ENCODE measurements at places on chromosomes 6 and 20.

- no peak for DNase-seq
Measured at GRCh38 chr20:43432498-43432897, 25.2 kb upstream of the SRSF6 start.

DNA sequence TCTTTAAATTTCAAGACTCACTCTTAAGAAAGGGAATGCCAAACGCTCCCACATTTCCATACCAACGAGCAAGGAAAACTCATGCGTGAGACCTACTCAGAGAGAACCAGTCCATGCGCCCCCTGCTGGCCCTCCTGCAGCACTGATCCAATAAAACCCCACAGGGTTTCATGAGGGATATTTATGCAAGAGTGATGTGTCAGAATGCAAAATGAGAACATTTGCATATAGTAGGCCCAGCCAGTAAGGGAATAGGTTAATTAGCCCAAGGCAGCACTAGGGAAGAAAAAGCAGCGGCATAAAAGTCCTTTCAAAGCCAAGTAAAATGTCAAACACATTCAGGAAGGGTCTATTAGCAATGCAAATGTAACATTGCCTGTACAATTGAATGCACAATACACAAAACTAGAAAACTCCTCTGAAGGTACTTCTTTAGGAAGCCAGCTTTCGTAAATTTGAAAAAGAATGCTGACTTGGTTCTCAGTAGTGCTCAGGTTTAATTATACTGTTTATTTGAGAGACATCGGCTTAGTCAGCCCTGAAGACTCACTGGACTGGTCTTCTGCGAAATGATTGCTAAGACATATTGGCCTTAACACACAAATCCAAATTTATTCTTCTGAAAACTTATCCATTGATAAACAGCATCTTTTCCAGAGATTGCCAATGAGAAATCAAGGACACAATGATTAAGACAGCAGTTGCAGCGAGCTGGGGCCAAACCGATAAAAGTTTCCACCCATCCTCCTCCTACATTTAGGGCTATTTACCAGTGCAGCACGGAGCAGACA is 93.2 kb downstream of the GMPR start:
- peak; percentile 79 for DNase-seq

GRCh38 chr6:149284904-149285303 is 32.6 kb upstream of the TAB2 start:
- no peak for DNase-seq

DNA sequence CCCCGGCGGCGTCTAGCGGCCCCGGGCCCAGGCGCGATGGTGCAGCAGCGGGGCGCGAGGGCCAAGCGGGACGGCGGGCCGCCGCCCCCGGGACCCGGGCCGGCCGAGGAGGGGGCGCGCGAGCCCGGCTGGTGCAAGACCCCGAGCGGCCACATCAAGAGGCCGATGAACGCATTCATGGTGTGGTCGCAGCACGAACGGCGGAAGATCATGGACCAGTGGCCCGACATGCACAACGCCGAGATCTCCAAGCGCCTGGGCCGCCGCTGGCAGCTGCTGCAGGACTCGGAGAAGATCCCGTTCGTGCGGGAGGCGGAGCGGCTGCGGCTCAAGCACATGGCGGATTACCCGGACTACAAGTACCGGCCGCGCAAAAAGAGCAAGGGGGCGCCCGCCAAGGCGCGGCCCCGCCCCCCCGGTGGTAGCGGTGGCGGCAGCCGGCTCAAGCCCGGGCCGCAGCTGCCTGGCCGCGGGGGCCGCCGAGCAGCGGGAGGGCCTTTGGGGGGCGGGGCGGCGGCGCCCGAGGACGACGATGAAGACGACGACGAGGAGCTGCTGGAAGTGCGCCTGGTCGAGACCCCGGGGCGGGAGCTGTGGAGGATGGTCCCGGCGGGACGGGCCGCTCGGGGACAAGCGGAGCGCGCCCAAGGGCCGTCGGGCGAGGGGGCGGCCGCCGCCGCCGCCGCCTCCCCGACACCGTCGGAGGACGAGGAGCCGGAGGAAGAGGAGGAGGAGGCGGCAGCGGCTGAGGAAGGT is 715 bp downstream of the SOX12 start:
- peak; percentile 82 for DNase-seq

GRCh38 chr6:66103954-66104353 is 396.9 kb upstream of the EYS start:
- no peak for DNase-seq

DNA sequence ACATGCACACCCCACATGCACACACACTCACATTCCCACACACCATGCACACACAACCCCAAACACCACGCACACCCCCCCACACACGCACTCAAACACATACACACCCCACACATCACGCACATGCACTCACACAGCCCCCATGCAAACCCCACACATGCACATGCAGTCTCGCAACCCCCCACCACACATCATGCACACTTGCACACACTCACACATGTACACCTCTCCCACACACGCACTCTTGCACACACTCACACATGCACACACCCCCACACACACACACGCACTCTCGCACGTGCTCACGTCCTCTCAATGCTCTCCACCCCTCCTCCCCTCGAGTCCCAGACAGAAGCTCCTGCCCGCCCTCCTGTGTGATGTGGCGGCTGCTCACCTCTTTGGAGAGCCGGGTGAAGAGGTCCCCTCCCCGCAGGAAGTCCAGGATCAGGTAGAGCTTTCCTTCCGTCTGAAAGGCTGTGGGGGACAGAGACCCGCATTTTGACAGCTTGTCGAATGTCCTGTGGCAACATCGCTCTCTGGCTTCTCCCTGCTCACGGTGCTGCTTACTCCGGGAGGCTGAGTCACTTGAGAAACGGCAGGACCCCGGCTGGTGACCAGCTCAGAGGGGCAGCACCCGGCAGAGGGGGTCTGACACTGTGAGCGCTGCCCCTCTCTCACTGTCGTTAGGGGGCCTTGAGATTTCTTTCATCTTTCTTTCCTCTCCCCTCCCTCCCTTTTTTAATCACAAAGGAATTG is 78.5 kb downstream of the RAMACL start:
- DNase-seq: no peak

DNA sequence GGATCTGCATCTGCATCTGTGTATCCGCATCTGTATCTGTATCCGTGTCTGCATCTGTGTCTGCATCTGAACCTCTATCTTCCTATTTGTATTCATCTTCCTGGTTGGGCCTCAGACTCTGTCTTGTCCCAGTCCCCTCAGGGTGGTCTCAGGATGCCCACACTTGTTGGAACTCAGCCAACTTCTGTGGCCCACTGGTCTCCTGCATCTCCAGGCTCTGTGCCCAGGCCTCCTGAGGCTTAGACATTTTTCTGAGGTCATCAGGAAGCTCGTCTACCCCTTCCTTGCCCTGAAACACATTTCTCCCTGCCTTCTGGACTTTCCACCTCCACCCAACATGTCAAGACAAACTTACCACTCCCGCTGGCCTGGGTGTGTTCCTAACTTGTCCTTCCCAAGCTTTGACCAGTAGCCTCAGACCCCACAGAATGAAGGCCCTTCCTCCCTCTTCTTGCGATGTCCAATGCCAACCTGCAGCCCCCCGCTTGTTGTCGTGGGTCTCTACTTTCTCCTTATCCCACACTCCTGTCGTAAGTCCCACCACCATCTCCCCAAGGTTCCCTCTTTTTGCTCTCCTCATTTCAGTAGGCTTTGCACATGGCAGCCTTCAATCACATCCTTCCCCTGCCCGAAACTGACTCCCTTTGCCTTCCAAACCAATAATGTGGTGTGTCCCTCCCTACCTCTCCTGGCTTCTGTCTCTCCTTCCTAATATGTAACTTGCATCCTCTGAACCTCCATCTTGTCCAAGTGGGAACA is 176.5 kb downstream of the DLL1 start:
- no peak for DNase-seq

- no peak for DNase-seq
Measured at GRCh38 chr6:17268114-17268513, 13.0 kb upstream of the RBM24 start.

DNA sequence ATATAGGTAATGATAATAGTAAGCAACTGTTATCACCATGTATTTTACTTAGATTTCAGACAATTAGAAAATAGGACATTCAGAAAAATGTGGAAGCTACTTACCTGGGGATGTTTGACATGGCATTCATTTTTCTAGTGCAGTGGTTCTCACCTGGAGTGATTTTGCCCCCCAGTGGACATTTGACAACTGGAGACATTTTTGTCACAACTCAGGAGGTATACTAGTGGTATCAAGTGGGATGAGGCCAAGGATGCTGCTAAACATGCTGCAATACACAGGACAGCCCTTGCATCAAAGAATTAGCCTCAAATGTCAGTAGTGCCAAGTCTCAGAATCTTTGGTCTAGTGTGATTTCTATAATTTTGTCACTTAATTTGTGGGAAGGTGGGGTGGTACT is 36.1 kb downstream of the NUS1 start:
- no peak for DNase-seq

DNA sequence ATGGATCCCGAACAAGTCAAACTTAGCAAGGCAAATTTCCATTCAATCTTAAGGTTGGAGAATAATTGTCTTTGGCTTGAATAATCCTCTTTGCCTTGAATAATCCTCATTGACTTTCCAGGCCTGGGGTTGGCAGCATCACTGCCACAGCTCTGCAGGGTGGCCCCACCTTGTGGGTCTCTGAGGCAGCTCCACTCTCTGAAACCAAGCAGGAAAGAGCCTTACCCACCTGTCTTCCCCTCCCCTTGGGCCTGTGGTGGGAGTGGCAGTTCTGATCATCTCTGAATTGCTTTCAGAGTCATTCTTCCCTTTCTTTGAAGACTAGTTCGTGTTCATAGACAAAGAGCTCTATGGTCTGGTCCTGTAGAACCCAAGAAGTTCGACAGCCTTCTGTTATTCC is 47.5 kb downstream of the KCNQ5 start:
- no peak for DNase-seq

GRCh38 chr6:166825553-166826145 is 130.7 kb downstream of the RNASET2 start:
- DNase-seq: no peak

DNA sequence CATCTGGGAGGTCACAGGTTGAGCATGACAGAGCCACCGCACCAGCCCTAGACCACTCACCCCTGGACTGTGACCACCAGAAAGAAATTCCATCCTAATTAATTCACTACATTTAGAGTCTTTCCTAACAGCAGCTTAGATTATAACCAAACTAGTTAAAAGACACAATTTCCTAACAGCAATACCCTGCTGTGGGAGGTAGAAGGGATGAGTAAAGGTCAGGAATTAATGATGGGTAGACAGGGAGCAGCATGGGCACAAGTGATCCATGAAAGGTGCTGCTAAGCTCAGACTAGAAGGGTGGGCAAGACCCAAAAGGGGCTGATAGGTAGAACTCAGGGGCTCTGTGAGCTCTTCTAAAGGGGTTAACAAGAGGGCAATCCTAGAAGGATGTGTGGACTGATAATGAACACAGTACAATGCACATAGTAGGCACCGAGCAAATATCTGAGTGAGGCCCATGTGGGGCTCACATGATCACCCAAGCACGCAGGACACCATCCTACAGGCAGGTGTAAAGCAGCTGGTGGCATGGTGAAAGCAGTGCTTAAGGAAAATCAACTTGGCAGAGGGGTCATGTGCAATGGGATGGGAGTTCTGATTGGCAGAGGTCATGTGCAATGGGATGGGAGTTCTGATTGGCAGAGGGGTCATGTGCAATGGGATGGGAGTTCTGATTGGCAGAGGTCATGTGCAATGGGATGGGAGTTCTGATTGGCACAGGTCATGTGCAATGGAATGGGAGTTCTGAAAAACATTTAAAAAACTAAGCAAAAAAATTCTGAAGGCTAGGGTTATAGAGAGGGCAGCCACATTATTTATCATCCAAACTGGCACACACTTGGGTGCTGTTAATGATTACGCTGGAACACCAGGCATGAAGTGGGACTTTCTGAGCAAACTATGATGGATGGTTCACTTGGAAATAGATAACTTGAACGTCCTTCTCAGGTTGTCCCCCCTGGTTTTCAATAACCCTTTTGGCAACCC is 188.2 kb upstream of the FOXQ1 start:
- no peak for DNase-seq

GRCh38 chr6:13273202-13273930 is 55.0 kb downstream of the TBC1D7 start:
- DNase-seq: no peak

DNA sequence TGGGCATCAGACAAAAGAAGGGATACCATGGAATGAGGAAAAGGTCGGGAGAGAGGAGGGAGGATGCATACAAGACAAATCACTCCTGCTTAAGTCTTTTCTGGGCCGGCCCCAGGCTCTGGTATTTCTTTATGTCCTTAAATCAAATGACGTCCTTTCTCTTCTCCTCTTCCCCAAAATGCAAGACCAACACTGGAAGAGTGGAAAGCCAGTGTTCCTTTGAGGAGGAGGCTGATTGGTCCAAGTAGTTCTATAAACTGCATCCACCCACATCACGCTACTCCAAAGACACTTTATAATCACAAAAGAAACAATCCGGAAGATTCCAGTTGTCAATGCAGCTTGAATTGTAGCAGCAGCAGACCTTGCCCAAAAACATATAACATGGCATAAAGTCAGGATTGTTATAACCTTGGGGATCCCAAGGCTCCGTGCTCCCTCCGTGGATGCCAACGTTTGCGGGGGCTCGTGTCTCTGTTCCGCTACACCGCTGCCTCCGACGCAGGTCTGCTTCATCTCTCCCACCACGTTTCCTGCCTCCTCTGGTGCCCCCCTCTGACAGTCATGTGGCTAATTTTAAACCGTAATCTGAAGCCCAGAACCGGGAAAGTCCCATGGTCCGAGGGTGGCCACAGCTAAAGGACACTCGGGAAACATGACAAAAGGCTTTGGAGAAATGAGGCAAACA is 47.1 kb downstream of the MCUR1 start:
- peak; percentile 46 for DNase-seq

GRCh38 chr6:2900221-2900807 is 2.8 kb downstream of the SERPINB9 start:
- no peak for DNase-seq

DNA sequence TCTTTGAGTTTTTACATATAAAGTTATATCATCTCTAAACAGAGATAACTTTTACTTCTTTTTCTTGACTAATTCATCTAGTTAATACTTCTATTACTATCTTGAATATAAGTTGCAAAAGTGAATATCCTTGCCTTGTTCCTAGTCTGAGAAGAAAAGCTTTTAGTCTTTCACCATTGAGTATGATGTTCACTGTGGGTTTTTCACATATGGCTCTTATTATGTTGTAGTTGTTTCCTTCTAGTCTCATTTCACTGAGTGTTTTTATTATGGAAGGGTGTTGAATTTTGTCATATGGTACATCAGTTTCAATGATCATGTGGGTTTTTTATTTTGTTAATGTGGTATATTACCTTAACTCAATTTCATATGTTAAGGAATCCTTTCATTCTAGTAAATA is 488.3 kb downstream of the COL12A1 start:
- DNase-seq: no peak

DNA sequence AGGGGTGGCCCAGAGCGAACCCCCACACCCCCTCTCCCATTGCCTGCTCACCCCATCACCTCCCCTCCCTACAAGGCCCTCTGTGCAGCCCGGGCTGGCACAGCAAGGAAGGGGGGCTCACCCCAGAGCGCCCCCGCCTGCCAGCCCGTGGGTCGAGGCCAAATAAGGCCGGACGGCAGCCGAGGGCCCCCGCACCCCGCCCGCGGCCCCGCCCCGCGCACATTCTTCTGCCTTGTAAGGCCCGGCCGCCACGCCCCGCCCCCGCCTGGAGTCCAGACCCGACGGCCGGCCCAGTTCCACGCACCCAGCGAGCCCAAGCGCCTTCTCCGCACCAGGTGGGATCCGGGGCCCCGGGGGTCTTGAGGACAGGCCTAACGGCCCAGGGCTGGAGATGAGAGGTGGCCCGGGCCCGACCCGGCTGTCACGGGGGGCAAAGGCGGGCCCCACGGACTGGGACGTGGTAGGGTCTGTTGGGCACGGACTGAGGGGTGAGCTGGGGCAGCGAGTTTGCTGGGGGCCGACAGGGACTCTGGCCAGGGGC is at the start of gene MYL9:
Gene MYL9 (plus strand): TSS at position 293 of the 541 bp plus-strand sequence. CDS start 3,366 bp downstream, outside the sequence.
- DNase-seq: peak; percentile 71

- DNase-seq: peak; percentile 74
Measured at GRCh38 chr6:26065952-26066380, 21.3 kb upstream of the HFE start.

All from GM20000 (cell line).